ENCODE measurements at places on chromosomes 11 and 22. TPM values are rescaled to one million over a fixed set of nuclear protein-coding genes. Genes with fewer than 3 reads are reported as not detected.
A peak's percentile ranks its signal among the peaks of the same experiment; 100 is the strongest.

Gene LARGE2
- total RNA-seq = 1.4 TPM

Gene BIK
- 10.6 TPM for total RNA-seq

Gene KCNK4
- 0.57 TPM for total RNA-seq

Gene KCNA4
- not detected for total RNA-seq

Gene USH1C
- total RNA-seq = not detected

DNA sequence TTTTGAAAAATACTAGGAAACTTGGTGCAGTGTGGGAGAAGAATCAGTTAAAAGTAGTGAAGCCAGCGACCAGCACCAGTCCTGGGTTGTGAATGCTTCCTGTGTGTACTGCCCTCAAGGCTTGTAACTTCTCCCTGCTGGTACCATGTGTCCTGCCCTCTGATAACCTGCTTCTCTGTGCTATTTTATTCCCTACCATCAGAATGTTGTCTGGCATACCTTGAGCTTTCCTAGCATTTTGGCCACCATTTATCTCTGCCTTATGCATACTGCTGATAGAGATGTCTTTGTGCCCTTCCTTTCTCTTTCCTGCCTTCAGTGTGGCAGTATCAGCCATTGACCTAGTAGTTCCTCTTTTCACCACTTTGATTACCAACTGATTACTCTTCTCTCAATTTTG lies 2.0 kb downstream of the GTF2H1 start:
- no peak for DNase-seq
- H3K27ac ChIP-seq = no peak overlapping the region
- H3K36me3 ChIP-seq = peaks cover 35% of the 10 kb centered on the region
- no peaks in the 10 kb centered on the region for H3K27me3 ChIP-seq
- peaks cover 54% of the 10 kb centered on the region for H3K4me1 ChIP-seq

DNA sequence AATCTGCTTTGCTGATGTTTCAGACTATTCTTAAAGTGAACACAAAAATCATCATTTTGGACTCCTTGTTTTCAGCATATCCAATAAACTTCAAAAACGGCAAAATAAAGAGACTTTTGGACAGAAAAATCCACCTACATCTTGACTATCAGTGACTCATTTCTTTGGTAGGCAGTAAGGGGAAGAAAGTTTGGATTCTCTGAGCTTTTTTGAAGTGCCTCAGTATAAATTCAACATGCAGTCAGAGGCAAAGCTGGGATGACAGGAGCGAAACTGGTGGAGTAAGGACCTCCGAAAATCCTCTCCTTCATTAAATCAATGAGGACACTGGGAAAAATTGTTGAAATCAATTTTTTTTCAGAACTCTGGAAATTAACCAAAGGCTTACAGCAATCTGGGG lies 29.7 kb downstream of the EFCAB6 start:
- DNase-seq = no peak
- H3K27me3 ChIP-seq = peaks cover 5% of the 10 kb centered on the region
- H3K4me3 ChIP-seq = no peak overlapping the region
- H3K36me3 ChIP-seq = no peaks in the 10 kb centered on the region
- peaks cover 5% of the 10 kb centered on the region for H3K4me1 ChIP-seq

DNA sequence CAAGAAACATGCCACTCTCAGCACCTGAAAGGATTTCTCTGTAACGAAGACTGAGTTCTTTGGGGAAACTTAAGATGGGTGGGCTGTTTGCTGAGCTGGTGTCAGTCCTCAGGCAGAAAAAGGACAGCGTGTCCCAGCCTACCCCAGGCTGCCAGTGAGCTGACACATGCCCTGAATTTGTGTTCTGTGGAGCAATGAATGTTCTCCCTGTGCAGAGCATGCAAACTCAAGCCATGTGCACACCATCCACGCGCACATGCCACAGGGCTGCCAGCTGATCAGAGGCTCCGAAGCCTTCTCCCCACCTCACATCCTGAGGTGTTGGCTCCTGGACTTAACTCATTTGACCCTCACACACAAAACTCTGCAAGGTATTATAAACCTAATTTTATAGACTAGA lies 104.9 kb downstream of the KCNC1 start:
- H3K4me3 ChIP-seq = no peak overlapping the region
- no peak for DNase-seq
- no peaks in the 10 kb centered on the region for H3K4me1 ChIP-seq
- H3K36me3 ChIP-seq = no peaks in the 10 kb centered on the region
- H3K27ac ChIP-seq = no peak overlapping the region
- no peaks in the 10 kb centered on the region for H3K27me3 ChIP-seq

DNA sequence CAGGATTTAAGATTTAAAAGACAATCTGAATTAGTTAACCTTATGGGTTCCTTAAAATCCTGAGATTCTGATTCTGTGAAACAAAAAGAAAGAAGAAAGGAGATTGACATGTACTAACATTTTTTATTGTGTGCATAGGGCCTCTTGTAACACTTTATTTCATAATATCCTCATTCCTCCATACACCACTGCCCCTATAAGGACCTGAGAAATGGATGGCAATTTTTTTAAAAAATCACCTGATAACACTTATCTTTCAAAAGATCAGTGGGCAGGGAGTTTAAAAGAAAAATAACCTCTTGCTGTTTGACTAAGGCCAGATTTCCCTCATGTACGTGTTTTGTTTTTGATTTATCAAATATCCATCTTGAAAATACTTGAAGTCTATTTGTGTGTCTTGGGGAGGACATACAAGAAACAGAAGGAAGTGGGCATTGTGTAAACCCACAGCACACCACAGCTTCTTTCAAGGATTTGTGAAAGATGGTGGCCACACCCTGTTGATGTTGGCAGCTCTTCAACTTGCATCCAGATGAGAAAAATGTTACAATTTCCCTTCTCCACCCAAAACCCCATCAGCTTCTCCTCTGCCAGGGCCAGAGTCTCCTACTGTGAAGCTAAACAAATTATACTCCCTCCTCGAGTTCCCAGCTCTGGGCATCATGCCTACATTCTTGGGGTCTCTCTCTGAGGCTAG lies 35.0 kb upstream of the MPEG1 start:
- peak; percentile 56 for DNase-seq
- H3K36me3 ChIP-seq = no peaks in the 10 kb centered on the region
- H3K27ac ChIP-seq = peak overlapping the region; percentile 33
- no peaks in the 10 kb centered on the region for H3K27me3 ChIP-seq
- peaks cover 20% of the 10 kb centered on the region for H3K4me1 ChIP-seq

DNA sequence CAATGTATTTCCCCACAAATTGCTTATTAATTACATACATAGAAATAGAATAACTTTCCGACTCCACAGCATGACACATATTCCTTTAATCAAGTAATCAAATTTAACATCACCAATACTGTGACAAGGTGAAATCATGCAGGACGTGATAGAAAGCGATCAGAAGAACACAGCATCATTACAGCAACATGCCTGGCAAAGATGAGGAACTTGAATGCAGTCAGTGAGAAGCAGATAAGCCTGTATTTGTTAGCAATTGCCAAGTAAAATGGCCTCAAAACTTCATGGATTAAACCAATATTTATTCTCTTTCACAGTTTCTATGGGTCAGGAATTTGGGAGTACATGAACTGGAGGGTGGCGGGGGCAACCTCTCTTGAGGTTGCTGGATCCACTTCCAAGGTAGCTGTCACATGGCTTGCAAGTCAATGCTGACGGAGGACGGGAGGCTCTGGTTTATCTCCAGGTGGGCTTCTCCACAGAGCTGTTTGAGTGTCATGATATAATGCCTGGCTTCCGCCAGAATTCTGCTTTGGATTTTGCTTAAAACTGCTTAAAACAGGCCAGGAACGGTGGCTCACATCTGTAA lies 12.0 kb upstream of the TEAD1 start:
- no peak for DNase-seq
- no peaks in the 10 kb centered on the region for H3K4me1 ChIP-seq
- H3K4me3 ChIP-seq = no peak overlapping the region
- H3K36me3 ChIP-seq = no peaks in the 10 kb centered on the region
- no peaks in the 10 kb centered on the region for H3K27me3 ChIP-seq
- H3K27ac ChIP-seq = no peak overlapping the region

GRCh38 chr22:49108636-49109315 lies 718.9 kb downstream of the BRD1 start:
- H3K4me3 ChIP-seq = no peak overlapping the region
- H3K27ac ChIP-seq = no peak overlapping the region
- H3K27me3 ChIP-seq = peaks cover 99% of the 10 kb centered on the region
- no peaks in the 10 kb centered on the region for H3K4me1 ChIP-seq

DNA sequence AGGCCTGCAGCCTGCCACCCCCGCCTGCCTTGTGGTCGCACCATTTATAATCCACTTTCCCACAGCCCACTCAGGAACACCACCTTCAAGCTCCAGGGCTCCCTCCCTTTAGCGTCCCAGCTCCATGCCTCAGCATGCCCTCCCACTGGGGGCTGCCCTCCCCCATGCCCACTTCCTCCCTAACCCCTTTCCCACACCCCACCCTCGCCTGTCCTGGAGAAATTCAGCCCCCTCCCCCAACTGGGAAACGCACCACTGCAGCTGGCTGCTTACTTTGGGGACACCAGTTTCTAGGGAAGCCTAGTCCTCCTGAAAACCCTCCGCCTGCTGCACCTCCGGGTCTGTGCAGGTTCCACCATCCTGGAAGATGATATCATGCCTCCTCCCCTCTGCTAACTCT lies 3.4 kb upstream of the YPEL1 start:
- no peak overlapping the region for H3K4me3 ChIP-seq
- H3K27ac ChIP-seq = no peak overlapping the region
- no peaks in the 10 kb centered on the region for H3K27me3 ChIP-seq

DNA sequence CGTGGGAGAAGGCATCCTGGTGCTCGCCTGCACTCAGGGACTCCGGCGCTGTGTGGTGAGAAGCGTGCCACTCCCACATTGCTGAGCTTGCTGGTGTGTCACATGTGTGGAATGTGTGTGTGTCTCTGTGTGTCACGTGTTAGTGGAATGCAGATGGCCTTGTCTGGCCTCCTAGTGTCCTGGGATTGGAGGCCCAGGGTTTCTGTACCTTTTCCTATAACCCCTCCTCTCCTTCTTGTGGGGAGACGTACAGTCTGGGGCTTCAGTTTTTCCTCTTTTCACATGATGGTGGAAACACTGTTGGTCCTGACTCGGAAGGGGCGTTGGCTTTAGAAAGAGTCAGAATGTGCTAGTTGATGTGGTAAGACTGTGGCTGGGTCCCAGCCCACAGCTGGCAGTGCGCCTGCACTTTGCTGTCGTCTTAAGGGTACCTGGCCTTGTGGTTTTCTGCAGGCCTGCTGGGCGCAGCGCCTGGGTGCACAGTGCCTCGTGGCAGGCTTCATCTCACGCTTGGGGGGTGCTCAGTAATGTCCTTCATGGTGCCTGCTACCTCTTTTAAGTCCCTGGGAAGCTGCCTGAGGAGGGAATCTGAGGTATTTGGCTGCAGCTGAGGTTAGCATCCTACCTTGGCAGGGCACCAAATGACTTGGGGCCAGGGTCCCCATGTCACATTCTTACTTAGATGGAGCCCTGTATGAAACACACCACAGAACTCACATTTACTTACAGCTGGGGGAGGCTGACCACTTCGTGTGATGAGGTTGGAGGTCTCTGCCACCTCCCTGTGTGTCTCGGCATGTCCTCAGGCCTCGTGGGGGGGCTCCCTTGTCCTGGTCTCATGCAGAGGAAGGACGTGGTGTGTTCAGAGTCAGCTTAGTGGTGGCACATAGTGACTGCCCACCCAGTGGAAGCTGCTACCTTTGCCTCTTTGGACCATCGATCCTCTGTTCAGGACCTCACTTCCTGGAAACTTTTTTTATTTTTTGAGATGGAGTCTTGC lies 61.9 kb downstream of the MED15 start:
- H3K36me3 ChIP-seq = peaks cover 12% of the 10 kb centered on the region
- peak overlapping the region; percentile 97 for H3K27ac ChIP-seq
- H3K4me3 ChIP-seq = no peak overlapping the region
- DNase-seq = peak; percentile 85

DNA sequence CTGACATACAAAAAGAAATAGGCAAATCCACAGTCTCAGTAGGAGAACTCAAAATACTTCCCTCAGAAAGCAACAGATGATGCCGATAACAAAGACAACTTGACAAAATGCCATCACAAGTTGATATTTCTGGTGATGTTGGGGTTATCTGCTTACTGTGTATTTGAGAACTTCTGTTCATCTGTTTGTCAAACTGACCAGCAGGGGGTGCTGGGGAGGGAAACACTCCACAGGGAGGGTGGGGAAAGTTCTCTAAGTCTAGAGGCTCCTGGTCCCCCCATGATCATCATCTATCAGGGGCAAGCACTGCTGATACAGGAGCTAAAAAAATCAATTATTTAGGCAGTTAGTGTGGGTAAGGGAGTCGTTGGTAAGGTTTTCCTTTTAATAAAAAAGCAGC lies 19.2 kb downstream of the GLYATL1 start:
- H3K36me3 ChIP-seq = no peaks in the 10 kb centered on the region
- no peak for DNase-seq
- H3K27me3 ChIP-seq = peaks cover 38% of the 10 kb centered on the region
- H3K27ac ChIP-seq = no peak overlapping the region
- no peak overlapping the region for H3K4me3 ChIP-seq

DNA sequence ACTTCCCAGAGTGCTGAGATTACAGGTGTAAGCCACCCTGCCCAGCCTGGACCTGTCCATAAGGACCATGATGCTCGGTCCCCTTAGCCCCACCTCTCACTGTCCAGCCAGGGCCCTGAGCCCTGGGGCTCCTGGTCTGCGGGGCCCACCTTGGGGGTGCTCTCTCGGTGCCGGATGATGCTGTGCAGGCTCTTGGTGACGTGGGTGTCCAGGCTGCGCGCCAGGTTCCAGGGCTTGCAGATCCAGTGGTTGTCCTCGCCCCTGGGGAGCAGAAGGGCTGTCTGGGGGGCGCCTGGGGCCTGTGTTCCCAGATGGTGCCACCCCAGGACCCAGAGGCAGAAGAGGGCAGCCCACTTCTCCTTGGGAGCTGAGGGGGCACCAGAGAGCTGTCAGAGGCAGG lies 13.4 kb downstream of the TTLL12 start:
- peaks cover 11% of the 10 kb centered on the region for H3K4me1 ChIP-seq
- no peak overlapping the region for H3K4me3 ChIP-seq
- no peak for DNase-seq
- H3K27ac ChIP-seq = no peak overlapping the region
- H3K27me3 ChIP-seq = no peaks in the 10 kb centered on the region

DNA sequence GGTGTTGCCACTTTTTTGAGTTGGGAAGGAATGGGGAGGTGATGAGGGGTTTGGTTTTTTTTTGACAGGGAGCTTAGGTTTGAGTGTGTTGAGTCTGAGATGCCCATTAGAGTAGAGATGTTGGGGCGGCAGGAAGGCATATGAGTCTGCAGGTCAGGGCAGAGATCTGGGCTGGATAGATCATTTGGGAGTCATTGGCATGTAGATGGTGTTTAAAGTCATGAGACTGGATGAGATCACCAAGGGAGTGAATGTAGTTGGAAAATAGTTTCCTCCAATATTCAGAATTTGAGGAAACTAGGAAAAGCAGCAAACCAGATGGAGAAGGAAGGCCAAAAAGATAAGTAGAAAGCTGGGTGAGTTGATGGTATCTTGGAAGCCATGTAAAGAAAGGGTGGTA lies 2.1 kb upstream of the ANAPC15 start:
- H3K4me1 ChIP-seq = peaks cover 14% of the 10 kb centered on the region
- no peak overlapping the region for H3K27ac ChIP-seq
- H3K4me3 ChIP-seq = no peak overlapping the region

Measured in PC-9 (cell line).